Hematopoietic multipotent progenitor cell treated with erythropoietin and hydrocortisone succinate and interleukin-3 and kit ligand, for 17 days (in vitro differentiated cells): ENCODE measurements at places on chromosomes 7 and 10.

- DNase-seq: no peak
Measured at GRCh38 chr10:132610071-132610701, 72.6 kb downstream of the INPP5A start.

- DNase-seq: peak; percentile 69
Measured at GRCh38 chr10:63628526-63629362, 107.5 kb downstream of the REEP3 start.

GRCh38 chr7:2921653-2922347 is 77.7 kb upstream of the GNA12 start:
- DNase-seq: no peak

GRCh38 chr7:104264285-104264684 is 56.5 kb upstream of the ORC5 start:
- no peak for DNase-seq

GRCh38 chr10:69061305-69062161 is 26.4 kb upstream of the SRGN start:
- no peak for DNase-seq

DNA sequence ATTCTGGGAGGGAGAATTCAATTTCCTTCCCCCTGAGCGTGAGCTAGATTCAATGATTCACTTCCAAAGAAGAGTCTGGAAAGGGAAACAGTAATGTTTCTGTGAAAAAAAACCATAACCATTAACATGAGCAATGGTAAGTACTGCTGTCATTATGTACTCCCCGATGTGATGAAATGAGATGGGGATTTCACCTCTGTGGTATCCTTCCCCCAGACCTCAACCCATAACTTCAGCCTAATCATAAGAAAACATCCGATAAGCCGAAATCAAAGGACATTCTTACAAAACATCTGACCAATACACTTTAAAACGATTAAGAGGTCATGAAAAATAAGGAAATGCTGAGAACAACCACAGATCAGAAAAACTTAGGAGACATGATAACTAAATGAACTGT is 27.2 kb downstream of the EZH2 start:
- no peak for DNase-seq

DNA sequence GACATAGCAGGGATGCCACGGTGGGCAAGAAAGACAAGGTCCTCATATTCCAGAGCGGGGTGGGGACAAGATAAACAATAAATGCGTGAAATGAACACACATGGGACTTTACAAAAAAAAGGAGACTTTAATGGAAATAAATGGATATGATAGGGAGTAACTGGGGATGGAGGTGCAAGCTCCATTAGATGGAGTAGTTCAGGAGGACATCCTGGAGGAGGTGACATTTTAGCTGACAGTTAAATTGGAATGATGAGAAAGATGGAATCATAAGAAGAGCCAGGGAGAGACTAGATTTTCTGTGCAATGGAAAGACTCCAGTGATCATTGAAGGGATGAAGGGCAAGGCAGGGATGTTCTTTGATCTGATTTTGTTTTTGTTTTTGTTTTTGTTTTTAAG is 83.6 kb upstream of the MYL10 start:
- no peak for DNase-seq

GRCh38 chr7:129607471-129608120 is 3.9 kb upstream of the NRF1 start:
- peak; percentile 44 for DNase-seq

- DNase-seq: no peak
Measured at GRCh38 chr7:80677629-80678028, 39.2 kb downstream of the CD36 start.

GRCh38 chr7:73621168-73622063 is 2.9 kb downstream of the MLXIPL start:
- DNase-seq: no peak

- peak; percentile 44 for DNase-seq
Measured at GRCh38 chr7:974172-974571, 1.2 kb downstream of the COX19 start.

- DNase-seq: no peak
Measured at GRCh38 chr10:34618611-34619010, 196.5 kb downstream of the PARD3 start.

GRCh38 chr10:63209705-63210104 is 76.6 kb downstream of the NRBF2 start:
- no peak for DNase-seq

DNA sequence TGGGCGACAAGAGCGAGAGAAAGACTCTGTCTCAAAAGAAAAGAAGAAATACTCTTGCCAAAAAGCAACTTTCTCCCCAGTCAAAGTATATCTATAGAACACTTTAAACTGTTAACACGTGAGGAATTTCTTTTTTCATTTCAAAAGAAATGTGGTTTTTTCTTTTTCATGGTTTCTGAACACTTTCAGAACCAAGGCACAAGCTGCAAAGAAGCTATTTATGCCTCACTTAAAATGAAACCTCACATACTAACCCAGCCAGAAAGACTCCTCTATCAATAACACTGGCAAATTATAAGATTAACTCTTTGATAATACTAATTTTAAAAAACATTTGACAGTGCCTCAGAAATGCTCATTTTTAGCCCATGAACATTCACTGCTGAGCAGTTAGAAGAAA is 20.9 kb downstream of the TBX20 start:
- DNase-seq: no peak

DNA sequence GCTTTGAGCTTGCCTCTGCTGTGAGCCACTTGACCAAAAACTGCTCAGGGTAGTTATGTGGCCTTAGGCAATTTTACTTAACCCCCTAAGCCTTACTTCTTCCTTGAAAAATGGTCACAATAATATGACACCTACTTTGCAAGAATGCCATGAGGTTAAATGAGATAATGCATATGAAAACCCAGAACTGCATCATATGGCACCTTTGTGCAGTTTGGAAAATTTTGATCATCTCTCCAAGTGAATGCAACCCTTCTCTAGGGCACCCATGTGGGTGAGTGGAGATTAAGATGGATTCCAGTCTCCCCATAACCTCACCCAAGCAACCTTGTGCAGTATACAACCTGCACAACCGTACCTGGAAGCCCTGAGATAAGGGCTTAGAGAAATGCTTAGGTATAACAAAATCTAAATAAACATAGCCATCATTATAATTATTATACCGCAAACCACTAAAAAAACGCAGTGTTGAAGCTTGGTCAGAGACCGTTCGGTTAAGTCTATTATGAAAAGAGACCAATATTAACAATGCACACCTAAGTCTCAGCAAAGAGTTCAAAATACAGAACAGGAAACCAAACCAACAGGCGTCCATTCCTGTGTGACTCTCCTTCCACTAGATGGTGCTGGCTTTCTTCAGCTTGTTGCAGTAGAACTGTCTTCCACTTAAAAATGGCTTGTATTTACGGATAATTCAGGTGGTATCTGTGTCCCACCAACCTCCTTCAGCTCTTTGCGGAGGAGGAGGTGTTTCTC is 21.0 kb upstream of the ASB15 start:
- DNase-seq: no peak

GRCh38 chr10:33235251-33235884 is 99.1 kb downstream of the NRP1 start:
- DNase-seq: no peak

DNA sequence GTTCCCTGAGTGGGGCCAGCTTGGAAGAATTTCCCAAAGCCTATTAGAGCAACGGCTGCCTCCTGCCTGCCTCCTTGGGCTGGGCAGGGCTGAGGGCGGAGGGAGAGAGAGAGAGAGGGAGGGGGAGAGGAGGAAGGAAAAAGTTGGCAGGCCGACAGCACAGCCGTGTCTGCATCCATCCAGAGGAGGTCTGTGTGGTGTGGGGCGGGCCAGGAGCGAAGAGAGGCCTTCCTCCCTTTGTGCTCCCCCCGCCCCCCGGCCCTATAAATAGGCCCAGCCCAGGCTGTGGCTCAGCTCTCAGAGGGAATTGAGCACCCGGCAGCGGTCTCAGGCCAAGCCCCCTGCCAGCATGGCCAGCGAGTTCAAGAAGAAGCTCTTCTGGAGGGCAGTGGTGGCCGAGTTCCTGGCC is at the start of gene AQP1:
TSS of gene AQP1 (plus strand) at position 293 of the 409 bp plus-strand sequence. CDS start at position 350, 57 bp downstream.
- peak; percentile 52 for DNase-seq

DNA sequence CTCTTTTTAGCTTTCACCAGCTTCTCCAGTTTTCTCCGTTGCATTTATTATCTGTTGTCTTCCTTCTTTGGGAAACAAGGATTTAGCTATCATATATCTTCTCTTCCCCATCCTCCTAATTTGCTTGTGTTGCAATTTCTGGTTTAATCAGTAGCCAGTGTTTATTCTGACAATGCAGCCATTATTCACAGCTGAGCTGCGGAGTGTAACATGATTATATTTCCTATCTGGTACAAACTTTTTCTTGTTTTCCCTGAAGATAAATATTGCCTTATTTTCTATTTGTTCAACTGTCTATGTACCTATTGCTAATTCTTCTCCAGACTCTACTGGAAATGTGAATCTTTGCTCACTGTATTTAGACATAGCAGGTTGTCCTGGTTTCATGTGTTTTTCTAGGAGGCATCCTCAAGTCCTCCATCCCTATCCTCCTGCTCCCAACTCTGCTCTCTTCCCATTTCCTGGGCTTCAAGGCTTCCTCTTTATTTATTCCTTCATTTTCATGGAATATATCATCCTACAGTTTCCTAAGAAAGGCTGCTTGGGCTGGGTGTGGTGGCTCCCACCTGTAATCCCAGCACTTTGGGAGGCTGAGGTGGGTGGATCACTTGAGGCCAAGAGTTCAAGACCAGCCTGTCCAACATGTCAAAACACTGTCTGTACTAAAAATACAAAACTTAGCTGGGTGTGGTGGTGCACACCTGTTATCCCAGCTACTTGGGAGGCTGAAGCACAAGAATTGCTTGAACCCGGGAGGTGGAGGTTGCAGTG is 72.4 kb upstream of the KDM7A start:
- DNase-seq: no peak

DNA sequence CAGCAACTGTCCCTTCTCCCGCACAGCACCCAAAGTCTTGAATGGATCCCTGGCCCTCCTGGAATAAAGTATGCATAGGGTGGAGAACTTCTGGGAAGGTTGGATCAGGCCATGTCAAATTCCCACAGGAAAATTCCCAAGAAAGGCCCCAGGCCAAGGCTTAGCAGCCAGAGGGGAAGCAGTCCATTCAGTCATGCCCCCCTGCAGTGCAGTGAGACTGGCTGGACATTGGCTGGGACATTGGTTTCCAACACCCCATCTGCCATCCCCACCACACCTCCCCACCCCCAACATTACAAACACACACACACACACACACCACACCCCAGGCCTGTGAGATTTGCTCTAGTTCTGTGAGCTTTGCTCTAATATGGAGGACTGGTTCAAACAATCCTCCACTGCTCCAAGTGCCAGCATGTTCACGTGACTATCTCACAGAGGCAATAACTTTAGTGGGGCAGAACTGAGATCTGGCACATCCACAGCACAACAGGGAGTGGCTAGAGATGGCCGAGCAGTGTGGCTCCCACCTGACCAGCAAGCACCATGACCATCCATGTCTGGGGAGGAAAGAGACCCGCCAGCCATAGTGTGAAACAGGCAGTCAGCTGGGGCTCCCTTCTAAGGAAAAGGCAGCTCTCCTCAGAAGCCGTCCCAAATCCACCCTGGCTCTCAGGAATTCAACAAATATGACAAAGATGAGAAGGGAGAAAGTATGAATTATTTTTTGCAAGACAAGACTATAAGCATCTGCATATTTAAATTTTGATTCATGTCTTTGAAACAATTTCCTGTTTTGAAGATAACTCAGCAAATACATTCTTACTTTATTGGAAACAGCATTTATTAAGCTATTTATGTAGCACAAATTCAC is 6.7 kb upstream of the FAM170B start:
- DNase-seq: no peak
